ENCODE measurements at places on chromosomes 2 and 18.

DNA sequence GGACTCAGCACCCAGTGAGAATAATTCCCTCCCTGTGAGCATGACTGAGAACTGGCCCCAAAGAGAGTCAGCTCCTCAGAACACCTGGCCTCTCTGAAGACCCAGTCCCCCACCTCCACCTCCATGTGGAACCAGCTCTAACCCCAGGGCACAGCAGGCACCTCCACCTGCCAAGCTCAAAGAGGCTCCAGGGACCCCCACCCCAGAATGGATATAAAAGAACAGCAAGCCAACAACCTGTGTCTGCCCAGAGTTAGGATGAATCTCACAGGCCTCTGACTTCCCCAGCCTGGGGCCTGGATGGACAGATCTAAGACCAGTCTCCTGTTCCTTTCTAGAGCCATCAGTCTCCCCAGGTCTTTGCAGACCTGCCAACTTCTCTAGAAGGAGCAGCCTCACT is 498.5 kb downstream of the EIPR1 start:
- no peak for DNase-seq

DNA sequence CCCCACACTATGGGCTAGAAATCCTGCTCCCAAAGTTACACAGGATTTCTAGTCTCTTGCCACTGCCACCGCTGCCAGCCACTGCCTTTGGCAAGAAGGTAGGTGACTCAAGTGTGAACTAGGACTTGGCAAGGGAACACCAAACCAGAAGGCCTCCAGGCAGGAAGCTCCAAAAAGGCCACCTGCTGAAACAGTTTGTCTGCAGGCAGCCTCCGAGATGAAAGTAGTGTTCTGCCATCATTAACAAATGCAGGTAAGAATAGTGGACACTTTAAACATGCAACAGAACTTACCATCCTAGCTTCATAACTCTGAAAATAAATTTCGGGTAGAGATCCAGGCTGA is 3.9 kb downstream of the ANKRD44 start:
- peak; percentile 28 for DNase-seq

DNA sequence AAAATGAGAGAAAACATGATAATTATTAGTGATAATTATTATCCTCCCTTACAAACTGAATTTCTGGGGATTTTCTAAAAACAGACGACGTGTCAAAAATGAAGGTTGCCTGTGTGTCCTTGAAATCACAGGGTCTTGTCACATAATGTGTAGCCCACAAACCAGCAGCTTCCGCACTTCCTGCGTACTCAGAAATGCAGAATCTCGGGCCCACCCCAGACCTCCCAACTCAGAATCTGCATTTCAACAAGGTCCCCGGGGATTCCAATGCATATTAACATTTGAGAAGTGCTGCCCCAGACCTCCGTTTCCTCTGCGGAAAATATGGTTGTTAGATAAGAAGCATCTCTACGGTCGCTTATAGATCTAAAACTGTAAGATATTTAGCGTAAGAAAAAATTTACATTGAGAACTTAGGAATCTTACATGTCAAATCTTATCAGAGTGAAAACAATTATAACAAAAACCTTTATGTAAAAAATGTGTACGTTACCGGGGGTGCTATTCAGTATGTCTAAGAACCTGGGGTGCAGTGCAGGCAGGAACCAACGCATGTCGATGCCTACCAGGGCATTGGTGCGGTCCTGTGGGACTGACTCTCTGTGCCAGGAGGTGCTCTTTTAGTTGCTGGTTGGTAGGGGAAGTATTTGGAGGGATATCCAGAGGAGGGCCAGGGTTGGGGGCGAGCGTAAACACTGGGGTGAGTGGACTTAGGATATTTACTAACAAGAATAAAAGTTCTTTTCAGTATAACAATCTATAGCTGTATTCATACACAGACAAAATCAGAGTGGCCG is 15.2 kb downstream of the CDKL4 start:
- no peak for DNase-seq

DNA sequence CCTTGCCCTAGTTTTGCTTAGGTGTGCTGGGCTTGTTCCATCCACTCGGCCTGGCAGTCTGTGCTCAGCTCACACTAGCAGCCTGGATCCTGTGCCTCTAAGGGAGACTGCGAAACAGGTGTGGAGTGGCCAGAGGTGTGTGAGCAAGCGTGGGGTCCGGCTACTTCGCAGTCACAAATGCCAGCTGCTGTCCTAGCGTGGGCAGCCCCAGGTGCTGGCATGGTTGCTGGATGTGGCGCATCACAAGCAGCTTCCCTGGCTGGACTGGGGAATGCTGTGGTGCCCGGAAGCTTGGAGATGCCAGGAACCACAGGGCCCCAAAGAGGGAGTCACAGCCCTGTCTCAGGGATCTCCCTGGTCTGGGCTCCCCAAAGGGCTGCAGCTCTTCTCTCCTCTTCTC is 119.0 kb upstream of the TMEFF2 start:
- DNase-seq: no peak

DNA sequence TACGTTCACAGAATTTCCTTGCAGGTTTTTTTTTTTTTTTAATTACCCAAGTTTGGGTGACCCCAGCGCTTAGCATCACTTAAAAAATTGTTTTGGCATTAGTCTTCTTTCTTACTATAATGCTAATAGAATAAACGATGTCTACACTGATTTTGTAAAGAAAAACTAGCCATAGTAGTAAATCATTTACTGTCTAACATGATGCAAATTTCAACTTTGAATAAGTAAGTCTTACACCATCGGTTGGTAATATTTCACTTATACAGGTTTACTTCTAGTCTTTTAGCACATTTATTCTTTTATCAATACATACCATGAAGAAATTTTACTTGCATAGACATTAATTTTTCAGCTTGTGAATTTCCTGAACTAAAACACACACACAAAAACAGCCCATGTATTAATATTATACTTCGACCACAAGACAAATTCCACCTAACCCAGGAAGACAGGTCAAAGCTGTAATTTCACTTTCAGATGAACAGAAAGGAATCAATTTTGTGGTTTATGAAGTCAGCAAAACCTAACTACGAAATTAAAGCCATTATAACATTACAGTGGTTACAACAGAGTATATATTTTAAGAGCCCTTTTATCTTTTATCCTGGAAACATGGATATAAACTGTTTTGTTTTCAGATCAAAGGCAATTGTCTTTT is 1.9 kb downstream of the YES1 start:
- no peak for DNase-seq

GRCh38 chr2:12434630-12435098 is 282.1 kb upstream of the TRIB2 start:
- DNase-seq: no peak

GRCh38 chr2:9143264-9143815 is 63.3 kb upstream of the ASAP2 start:
- DNase-seq: no peak

- no peak for DNase-seq
Observed at GRCh38 chr2:46097714-46098480, 199.3 kb upstream of the EPAS1 start.

GRCh38 chr2:60605866-60606265 is 52.4 kb upstream of the BCL11A start:
- DNase-seq: no peak

DNA sequence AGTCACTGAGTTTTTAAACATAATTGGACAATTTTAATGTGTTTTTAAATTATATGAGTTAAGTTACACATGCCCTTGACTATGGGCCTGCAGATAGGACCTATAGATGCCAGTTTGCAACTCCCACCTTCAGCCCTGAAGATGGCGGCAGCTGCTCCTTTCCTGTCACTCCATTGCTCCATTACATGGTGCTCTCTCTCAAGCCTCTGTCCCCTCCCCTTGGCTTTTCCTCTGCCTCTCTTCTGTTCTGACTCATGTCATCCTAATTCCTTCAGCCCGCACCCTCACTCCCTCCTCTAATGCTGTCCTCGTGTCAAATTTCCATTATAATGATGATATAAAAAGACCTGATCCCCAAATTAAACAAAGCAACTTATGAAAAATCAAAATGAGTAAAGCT is 133.7 kb upstream of the HNRNPA3 start:
- DNase-seq: no peak

- DNase-seq: no peak
Observed at GRCh38 chr2:220670511-220670910, 901.6 kb downstream of the EPHA4 start.

DNA sequence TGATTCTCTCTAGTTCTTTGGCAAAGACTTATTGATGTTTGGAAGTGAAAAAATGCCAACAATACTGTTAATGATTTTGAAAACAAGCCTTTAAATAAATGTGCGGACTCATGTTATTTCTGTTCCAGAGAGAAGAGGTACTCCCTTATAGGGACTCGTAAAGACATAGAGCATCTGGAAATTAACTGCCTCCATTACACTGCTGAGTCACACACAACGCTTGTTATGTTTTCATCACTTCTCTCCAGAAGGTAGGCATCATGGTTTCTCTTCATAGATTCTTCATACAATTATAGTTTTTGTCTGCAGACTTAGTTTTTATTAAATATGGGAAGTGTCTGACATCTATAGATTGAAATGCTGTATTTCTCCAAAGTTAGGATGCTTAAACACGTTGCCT is 302.5 kb upstream of the EPC2 start:
- no peak for DNase-seq

GRCh38 chr2:27494944-27495554 is at the start of gene FNDC4:
Gene FNDC4 (minus strand): TSS chr2:27495200. CDS start chr2:27494679, 521 bp downstream.
- DNase-seq: peak; percentile 6

GRCh38 chr2:232482301-232483238 is 5.1 kb downstream of the ECEL1 start:
- no peak for DNase-seq

DNA sequence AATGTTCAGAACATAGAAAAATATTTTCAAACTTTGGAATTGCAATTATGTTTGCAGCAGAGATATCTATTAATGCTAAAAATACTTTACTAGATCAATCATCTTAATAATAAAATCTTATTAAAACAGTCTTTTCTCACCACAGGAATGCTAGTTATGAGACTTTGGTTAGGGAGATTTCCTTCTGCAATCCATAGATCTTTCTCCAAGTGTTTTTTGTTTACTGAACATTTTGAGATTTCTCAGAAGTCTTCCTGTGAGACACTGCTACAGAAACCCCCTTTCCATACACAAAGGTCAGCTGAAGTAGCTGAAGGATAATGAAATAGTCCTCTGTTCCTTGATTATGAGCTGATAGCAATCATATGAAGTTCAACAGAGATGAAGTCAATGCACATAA is 59.4 kb upstream of the RAPH1 start:
- DNase-seq: no peak

- DNase-seq: no peak
Observed at GRCh38 chr2:62450716-62451191, 55.2 kb downstream of the TMEM17 start.

GRCh38 chr2:213010106-213010779 is 141.2 kb downstream of the IKZF2 start:
- DNase-seq: no peak

DNA sequence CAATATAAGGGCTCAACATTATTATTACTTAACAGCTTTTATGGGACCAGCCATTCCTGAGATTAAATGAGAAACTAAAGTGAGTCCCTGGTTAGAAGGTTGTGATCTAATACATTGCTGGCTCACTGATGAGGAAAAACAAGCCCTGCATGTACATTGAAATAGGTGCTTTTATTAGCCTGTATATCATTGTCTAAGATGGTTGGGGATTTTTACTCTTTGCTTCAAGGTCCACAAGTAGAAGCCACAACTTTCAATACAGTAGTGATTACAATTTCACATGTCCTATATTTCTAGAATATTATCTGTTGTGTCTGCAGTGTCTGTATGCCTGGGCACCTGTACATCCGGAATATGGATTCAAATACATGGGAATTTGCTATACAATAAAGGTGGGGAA is 104.1 kb upstream of the FZD5 start:
- no peak for DNase-seq

DNA sequence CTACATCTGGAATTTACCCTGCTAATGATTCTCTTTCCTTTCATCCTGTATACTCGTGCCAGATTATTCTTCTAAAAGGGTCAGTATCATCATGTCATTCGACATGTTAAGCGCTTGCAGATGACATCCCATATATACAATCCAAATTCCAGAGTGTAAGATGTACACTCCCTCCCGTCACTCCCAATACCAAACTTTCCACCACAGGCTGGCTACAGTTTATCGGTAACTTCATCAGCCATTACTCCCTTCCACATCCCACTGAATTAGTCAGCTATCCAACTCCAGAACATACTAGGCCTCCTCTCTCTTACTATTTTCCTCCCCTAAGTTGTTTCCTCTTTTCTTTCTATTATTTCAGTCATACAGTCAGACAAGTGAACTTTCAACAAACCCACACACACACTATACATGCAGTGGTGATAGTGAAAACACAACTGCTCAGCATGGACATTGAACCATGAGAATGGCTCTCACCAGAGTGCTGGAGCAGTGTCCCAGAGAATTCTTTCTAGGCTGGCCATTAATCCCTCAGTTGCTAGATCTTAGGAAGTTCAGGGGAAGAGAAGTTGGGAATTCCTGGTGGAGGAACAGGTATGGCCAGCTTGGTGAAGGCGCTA is 10.6 kb upstream of the NMI start:
- DNase-seq: no peak

GRCh38 chr2:145740302-145740701 is 1220.4 kb upstream of the ZEB2 start:
- no peak for DNase-seq

DNA sequence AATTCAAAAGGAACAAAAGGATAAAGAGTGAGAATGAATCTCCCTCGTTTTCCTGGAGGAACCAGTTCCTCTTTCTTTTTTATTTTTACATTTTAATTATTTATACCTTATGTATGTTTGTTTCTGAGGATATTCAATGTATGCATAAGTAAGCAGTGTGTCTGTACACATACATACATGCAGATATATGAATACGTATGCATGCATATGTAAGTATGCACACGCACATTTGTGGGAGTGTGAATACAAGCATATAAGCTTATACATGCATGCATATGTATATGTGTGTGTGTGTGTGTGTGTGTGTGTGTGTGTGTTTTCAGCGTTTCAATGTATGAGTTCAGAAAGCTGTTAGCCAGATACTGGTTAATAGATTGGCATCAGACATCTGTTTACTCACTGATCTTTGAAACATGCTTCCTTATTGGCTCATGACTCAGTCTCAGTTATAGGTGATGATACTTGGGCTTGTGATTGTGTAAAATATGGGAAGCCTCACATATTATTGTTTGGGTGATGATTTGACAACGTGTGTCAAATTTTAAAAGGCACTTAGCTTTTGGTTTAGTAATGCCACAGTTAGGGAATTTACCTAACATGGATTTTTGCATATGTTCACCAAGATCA is 279.7 kb upstream of the TRIB2 start:
- DNase-seq: no peak

All from effector CD4-positive, alpha-beta T cell (primary cell).